Mesenteric fat pad (tissue), 1 donor: ENCODE measurements at places on chromosomes 16 and 17. TPM values are rescaled to one million over a fixed set of nuclear protein-coding genes. Genes with fewer than 3 reads are reported as not detected.

DNA sequence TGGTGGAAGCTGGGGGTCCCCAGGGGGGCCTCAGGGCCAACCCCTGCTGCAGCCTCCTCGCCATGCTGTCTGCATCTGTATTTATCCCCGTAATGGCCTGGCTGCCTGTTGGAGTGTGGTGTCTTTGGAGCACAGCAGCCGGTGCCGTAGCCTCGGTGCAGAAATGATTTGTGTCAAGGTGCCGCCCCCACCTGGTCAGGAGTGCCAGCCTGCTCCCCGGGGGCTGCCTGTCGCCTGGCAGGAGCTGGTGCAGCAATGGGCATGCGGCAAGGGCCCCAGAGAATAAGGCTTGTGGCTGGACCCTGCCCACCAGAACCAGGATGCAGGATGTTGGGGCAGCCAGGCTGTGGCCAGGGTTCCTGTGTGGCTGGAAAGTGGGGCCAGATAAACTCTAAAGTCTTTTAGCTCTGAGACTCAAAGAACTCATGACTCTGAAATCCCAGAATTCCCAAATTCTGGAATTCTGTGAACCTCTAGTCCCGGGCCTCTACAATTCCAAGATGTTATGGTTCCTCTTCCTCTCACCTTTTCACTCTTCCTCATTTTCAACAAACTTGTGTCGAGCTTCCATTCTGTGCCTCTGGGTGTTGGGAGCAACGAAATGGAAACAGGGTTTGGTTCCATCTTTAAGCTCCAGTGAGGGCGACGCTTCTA is 5.9 kb downstream of the CPNE2 start:
- no peak for DNase-seq

- no peak for DNase-seq
These were observed 476 bp downstream of the KCNH4 start for GRCh38 chr17:42180411-42180921.

- DNase-seq = no peak
These were observed 860 bp downstream of the TIGD7 start for GRCh38 chr16:3304370-3304769.

- no peak for DNase-seq
These were observed 33.2 kb downstream of the CYTH1 start for GRCh38 chr17:78748730-78749317.

GRCh38 chr17:37475731-37476420 is 13.8 kb upstream of the DUSP14 start:
- no peak for DNase-seq

GRCh38 chr16:31085411-31085810 is 3.3 kb downstream of the PRSS53 start:
- no peak for DNase-seq

- DNase-seq = no peak
These were observed 63.3 kb downstream of the TMEM235 start for GRCh38 chr17:78294776-78295175.

DNA sequence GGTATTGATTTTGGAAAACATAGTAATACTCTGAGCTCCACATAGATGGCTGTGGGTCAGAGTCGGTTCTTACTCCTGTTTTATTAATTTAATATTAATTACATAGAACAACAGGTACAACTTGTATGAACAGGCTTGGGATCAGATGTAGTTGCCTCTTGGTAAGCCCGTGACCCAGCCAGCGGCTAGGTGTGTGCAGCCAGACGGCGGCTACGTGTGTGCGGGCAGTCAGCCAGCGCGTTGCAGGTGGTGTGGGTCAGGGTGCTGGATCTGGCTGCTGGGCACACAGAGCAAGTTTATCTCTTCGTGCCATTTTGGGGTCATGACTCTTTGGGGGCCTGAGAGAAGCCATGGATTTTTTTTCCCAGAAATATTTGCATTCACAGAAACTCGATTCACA is 30.3 kb downstream of the DBNDD1 start:
- no peak for DNase-seq

- no peak for DNase-seq
These were observed 120.7 kb downstream of the GAS7 start for GRCh38 chr17:10077561-10078299.

DNA sequence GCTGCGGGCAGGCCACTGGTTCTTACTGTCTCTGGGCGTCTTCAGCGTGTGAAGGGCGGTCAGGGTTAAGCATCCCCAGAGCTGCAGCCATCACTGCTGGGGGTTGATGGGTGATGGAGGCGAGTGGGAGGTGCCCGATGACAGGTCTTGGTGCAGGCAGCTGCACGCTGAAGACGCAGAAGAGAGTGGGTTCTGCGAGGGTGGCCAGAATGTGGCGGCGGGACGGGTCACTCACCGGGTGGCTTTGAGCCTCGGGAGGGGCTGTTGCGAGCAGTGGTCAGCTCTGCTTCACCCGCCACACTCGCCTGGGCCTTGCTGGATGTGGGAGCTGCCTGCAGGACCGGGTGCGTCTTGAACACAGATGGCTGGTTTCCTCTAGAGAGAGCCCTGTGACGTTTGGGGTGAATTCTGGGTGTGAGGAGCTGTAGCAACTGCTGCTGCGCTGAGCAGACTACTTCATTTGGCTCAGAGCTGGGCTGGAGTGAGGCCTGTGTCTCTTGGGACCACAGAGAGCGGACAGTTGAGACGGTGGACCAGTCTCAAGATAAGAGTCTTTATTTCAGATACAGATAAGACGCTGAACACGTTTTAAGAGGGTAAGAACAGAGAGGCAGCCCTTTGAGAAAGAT is 44.6 kb upstream of the ZNF750 start:
- DNase-seq = no peak

DNA sequence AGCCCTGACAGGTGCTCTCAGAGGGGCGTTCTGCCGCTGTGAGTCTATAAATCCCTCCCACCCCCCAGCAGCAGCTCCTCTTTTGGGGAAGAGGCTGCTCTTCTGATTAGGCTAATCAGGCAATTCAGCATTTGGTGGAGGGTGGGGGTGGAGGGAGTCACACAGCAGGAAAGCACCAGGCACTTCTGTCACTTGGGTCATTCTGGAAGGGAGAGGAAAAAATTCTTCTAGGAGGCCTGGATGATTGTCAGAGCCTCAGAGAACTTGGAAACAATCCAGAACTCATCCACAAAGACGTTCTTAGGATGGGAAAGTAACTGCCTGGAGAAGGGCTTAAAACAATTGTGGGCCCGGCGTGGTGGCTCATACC is 7.3 kb upstream of the SSTR2 start:
- DNase-seq = no peak

DNA sequence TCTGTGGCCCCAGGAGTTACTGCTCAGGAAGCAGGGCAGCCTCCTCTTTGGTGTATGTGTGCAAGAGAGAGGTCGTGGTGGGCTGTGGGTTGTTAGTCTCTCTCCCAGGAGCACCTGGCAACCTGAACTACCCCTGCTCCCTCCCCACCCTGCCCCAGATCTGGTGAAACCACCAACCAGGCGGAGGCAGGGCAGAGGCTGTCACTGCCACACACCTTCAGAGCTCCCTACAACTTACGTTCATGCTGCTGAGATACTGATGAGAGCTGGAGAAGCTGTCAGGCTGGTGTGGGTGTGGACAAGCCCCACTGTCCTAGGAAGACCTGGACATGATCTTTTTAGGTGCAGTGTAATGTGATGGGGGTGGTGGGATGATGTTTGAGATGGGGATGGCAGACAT is 24.3 kb downstream of the GOSR2 start:
- no peak for DNase-seq

GRCh38 chr17:65956814-65957213 is 235.1 kb downstream of the CEP112 start:
- DNase-seq = no peak

- DNase-seq = no peak
These were observed 84.2 kb downstream of the ZFHX3 start for GRCh38 chr16:72963533-72964315.

DNA sequence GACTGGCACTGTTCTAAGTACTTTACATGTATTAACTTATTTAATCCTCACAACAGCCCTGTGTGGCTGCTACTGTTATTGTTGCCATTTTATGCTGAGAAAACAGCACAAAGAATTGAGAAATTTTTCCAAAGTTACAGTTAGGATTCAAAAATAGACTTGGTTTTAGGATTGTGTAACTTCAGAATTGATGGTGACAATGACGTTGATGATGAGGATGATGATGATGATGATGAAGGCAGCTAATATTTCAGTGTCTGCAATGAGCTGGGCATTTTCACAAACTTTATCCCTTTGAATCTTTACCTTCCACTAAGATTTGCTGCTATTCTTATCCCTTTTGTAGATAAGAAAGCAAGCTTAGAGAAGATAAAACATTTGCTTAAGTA is 22.1 kb downstream of the PRKCB start:
- no peak for DNase-seq

DNA sequence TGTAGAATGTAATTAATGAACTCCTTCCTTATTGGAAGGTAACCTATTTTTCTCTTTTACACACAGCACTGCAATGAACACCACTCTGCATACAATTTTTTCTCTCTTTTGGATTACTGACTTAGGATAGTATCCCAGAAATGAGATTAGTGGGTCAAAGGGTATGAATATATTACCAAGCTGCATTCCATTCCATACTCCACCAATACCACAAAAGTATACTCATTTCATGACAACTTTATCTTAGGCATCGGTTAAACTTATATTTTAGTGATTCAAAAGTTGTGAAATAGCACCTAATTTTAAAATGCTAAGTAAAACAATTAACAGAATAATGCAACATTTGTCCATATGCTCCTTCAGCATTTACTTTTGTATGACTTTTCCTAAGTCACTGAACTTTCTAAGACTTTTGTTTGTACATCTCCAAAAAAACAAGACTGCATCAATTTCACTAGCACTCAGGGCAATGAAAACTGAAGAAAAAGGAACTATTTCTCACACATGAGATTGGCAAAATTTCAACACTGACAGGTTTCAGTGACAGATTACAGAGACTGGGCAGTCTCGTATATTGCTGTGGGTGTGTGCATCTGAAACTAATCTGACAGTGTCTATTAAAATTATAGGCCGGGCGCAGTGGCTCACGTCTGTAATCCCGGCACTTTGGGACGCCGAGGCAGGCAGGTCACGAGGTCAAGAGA is 32.1 kb downstream of the HELZ start:
- no peak for DNase-seq

GRCh38 chr17:64103391-64104364 is 26.3 kb downstream of the ERN1 start:
- no peak for DNase-seq

GRCh38 chr17:21379080-21379711 is 3.0 kb downstream of the KCNJ12 start:
- DNase-seq = no peak

DNA sequence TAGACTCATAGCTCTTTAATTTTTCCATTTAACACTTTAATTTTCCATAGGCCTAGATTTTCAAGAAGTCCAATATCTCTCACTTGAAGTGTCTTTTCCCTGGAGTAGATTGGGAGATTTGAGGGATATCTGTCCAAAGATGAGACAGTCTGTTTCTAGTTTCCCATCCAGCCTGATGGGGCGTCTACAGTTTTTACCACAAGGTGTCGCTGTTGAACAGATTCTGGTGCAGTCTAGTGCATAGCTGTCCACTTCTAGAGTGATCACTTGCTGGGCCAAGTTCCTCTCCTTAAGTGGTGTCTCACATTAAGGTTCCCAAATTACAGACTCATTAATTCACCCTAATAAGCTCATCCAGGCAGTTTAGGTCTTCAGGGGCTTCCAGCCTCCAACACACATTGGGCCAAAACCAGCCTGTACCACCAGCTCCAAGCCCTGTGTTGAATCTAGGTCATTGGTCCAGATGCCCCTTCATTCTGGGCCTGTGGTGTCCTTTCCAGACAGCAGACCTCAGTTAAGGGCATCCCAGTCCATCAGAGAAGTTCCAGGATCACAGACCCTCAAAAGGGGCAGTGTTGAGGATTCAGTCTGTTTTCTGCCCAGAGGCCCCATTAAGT is 9.4 kb downstream of the SNX20 start:
- no peak for DNase-seq

DNA sequence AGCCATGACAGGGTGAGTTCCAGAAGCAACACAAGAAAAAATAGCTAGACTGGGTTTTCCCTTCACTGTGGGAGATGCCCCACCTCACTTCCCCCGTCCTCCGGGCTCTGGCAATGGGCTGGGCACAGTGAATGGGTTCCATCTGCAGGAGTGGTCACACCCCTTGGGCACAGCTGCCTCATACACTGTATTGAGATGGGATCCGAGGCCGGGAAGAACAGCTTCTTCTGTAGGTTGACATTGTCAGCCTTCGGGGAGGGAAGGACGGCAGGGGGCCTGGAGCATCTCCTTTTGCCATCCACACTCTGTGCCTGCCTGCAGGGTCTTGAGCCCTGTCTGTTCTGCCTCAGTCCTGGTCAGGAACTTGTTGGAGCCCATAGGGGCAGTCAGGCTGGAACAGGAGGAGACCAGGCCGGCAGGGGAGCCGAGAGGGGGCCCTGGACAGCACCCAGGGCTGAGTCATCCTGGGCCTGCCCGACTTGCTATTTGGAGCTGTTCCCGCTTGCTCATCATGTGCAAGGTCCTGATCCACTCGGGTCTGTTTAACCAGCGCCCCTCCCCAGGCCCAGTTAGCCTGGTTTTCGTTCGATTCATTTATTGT is 286.7 kb downstream of the SEC14L1 start:
- DNase-seq = no peak

- peak; percentile 92 for DNase-seq
These were observed 419.4 kb downstream of the SOX9 start for GRCh38 chr17:72539981-72540897.

- no peak for DNase-seq
These were observed 31.1 kb downstream of the HS3ST3B1 start for GRCh38 chr17:14331982-14332298.

GRCh38 chr17:63930951-63931575 is 1.1 kb downstream of the CD79B start:
- no peak for DNase-seq

GRCh38 chr17:1899403-1900000 is 69.7 kb downstream of the RPA1 start:
- no peak for DNase-seq

- no peak for DNase-seq
These were observed 7.5 kb upstream of the UMOD start for GRCh38 chr16:20359997-20360396.

DNA sequence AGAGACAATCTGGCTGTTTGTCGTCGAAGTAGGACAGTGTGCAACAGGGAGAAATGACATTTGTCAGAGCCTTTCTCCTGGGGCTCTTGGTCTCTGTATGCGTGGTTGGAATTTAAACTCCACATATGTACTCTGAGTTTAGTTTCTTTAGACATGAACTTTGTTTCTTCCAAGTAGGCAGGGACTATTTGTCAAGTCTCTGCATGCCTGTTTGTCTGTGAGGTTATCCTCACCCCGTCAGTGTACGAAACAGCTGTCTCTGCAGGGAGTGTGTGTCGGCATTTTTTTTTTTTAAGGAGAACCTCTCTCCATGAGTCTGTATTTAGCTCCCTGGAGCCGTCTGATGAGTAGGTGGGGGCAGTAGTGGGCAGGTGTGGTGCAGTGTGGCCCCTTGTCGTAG is 29.7 kb downstream of the NDEL1 start:
- DNase-seq = no peak

Gene LLGL2
- 8.2 TPM for total RNA-seq

Gene LRRC46
- not detected for total RNA-seq

Gene CD79B
- 4.3 TPM for total RNA-seq

Gene CACNG4
- total RNA-seq = not detected

Gene GOSR1
- total RNA-seq = 50.9 TPM

Gene PRRT2
- total RNA-seq = 1.5 TPM

Gene KCNH6
- not detected for total RNA-seq

Gene OSBPL7
- 5.1 TPM for total RNA-seq

Gene HEATR9
- not detected for total RNA-seq

Gene CMIP
- total RNA-seq = 68.4 TPM

Gene TBC1D3
- total RNA-seq = not detected

Gene RNF135
- total RNA-seq = 32.8 TPM

Gene TNFRSF13B
- not detected for total RNA-seq
